ENCODE measurements at places on chromosomes 3 and 15.

- no peak for DNase-seq
These were observed 55.7 kb upstream of the ACTC1 start for GRCh38 chr15:34851007-34851406.

- DNase-seq, result peak; percentile 68
These were observed 121.3 kb downstream of the RPLP1 start for GRCh38 chr15:69573815-69574475.

DNA sequence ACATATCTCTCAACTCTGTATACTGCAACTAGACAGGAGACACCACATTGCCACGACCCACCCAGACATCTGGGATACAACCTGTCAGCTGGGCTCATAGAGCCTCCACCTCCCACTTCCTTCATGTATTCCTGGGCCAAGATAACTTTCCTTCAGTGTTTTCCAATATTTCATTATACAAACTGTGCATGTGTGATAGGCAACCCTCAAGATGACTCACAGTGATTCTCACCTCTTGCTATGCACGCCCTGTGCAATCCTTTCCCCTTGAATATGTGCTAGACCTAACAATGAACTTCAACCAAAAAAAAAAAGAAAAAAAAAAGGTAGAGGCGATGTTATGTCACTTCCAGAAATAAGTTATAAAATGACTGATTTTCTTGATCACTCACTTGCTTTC, 138.0 kb upstream of the ALCAM start:
- no peak for DNase-seq

GRCh38 chr3:176767385-176767784, 429.9 kb downstream of the TBL1XR1 start:
- no peak for DNase-seq

GRCh38 chr15:52290329-52290728, 5.3 kb downstream of the MYO5C start:
- no peak for DNase-seq

- peak; percentile 51 for DNase-seq
These were observed 96.3 kb upstream of the DLG1 start for GRCh38 chr3:197394464-197395321.

- no peak for DNase-seq
These were observed 3.3 kb downstream of the ADAM10 start for GRCh38 chr15:58746174-58746573.

DNA sequence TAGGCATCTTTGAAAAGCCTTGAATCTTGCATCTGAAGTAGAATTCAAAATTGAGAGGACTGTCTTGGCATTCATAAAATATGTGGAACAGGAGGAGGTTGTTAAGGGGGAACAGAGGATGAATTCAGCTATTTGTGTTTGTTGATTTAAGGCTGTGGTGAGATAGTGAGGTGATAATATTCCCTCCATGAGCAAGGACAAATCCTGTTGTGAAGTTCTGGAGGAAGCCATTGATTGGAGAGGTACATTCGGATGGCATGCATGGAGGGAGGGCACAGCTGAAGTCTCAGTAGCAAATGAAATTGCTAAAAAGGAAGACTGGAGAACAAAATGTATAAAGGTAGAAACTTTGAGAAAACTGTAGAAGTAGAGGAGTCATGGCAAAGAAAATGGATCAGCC, 443.8 kb downstream of the NLGN1 start:
- no peak for DNase-seq

DNA sequence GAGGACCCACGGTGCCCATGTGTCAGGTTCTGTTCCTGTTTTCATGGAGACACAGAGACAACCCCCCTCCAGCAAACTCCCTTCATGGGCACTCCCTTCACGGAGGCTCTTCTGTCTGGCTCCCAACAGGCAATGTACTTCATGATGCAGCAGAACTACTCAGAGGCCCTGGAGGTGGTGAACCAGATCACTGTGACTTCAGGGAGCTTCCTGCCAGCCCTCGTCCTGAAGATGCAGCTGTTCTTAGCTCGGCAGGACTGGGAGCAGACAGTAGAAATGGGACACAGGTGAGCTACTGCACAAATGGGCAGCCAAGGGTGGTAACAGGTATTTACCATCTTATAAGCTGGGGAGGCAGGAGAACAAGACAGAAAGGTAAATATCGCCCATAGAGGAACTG, 7.0 kb downstream of the TTC21A start:
- no peak for DNase-seq

- no peak for DNase-seq
These were observed 599.3 kb downstream of the PYDC2 start for GRCh38 chr3:192060160-192060781.

DNA sequence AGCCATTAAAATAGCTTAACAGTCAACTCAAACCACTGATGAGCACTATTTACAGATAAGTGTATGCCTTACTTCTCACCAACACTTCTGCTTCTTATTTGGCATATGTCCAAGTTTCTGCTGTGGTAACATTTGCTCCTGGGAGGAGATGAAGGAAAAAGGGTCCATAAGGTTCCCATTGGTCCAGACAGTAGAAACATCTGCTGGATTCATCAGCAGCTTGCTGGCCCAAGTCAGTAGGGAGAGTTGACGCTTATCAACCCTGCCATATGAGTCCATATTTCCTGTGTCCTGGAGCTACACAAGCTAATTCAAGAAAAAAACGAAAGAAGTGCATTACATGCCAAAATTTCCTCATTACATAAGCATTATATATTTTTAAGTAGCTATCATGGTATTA, 824.5 kb downstream of the CADM2 start:
- no peak for DNase-seq

DNA sequence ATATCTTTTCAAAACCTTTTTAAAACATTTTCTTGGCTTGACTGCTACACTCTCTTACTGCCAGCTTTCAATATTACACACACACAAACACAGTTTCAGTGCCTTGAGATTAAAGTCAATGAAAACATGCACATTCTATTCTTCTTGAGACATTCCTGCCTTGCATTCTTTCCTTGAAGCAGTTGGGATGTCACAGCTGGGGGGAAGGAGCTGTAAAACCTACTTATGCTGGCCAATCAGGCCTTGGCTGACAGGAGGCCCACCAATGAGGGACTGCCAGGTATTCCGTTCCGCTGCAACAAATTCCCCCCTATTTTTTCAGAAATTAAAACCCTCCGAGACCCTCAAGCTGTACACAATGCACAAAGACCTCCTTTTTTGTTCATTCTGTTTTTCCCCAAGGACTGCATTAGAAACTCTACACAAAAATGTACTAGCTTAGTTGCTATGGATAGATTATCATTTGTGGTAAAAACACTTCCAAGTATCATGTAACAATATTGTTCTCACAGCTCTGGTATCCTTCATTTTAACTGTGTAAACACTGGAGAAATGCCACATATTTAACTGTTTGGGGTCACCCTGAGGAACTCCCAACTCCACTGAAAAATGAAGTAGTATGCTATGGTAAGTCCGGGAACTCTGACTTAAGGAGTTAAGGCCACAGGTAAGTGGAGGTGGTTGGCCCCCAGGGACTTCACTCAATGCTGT, 18.5 kb downstream of the FSTL1 start:
- DNase-seq, result no peak

DNA sequence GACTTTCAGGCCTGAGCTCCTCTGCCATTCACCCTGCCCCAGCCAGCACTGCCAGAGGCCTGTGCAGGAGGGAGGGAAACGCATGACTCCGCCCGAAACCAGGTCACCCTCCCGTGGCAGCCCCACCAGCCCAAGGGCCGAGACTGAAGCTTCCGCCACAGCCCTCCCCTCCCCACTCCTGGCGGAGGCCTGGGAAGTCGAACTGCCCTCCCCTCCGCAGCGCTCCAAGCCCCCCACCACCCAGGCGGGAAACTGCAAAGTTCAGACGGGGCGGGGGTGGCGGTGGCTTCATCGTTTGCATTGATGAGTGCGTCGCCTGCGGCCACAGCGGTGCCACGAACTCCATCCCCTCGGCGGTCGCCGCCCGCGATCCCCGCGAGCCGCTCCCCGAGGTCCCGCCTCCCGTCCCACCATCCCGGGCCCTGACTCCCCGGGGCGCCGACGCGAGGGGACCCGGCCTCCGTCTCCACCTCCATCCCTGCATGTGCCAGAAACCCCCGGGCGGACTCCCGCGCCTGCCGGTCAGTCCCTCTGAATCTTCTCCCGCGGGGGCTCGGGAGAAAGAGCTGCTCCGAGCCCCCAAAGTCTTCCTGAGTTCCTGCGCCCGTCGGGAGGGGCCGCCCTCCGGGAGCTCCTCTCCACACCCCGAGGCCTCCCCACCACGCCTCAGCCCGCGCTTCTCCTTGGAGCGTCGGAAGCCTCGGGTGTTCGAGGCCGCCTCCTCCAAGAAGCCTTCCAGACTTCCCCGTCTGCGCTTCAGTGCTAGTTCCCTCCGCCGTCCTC, 698 bp downstream of the MELTF start:
- DNase-seq, result no peak

DNA sequence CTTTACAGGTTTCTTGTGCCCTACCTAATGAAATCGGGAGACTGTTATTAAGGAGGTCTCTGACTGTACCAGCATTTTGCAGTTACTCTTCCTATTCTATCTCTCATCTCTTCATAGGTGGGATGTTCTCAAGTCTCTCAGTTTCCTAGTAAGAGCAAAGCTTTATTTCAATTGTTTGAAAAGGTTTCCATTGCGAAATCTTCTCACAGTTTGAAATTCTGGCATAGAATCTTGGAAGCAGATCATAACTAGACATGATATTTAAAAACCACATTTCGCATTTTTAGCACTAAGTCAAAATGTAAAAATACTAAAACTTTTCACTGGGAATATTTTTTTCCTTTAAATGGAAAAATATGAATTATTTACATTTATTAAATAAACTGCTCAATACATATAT, 1311.4 kb downstream of the ROBO2 start:
- no peak for DNase-seq

GRCh38 chr3:64561868-64562267, 125.9 kb downstream of the ADAMTS9 start:
- no peak for DNase-seq

DNA sequence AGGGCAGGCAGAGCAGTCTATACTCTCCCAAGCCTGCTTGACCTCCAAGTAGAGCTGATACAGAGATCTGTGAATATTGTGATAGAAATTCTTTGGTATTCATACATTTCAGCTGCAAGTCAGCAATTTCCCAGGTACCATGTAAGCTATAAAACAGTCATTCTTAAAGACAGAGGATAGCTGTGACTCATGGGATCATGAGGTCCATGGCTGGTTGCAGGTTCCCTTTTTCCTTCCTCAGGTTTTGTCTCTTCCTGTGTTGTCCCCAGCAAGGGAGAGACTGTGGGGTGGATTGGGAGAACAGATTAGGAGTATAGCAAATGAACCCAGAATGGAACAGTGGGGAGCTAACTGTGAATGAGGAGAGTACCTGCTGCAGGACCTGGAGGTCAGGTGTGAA, 5.4 kb upstream of the P4HTM start:
- DNase-seq, result no peak

DNA sequence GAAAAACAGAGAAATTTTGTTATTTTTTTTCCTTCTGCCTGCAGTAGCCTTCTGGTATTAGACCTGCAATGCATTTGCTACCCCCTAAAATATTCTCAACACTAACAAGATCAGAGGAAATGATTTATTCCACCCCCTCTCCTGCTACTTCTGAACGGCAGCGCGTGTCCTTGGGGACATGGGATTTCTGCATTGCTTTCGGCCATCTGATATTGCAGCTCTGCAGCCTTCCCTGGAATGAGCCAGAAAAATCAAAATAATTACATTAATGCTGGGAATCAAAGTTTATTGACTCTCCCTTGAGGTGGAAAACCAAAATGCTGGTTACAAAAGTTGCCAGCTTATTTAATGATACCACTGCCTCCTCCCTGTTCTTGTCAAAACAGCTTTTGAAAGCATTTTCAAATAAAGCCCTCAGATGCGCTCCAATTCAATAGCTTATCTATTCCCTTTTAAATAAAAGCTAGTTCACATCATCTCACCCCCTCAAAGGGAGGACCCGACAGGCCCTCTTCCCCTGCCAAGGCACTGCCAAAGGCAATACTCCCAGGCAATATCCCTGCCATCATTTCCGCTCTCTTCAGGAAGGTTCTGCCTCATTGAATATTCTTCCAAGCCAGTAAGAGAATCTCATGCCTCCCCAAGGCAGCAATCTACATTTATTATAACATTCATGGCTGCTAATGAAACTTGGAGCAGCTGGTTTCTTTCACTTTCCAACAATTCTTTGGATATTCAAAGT, 96.6 kb downstream of the FHIT start:
- no peak for DNase-seq

DNA sequence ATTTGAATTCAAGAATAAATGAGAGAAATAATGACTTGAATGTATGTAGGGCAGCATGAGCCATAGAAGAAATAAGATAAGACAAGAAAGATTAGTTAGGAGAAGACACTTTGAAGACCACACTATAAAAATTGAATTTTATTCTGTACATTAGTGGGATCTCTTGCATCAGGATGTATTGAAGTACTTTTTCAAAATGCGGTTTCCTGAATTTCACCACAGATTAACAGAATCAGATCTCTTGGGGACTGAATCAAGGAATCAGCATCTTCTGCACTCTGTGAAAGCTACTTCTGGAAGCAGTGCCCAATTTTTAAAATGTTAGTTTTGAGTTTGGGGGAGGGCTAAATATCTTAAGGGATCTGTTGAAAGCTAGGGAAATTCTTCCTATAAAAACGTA, 763.9 kb upstream of the GOLIM4 start:
- no peak for DNase-seq

DNA sequence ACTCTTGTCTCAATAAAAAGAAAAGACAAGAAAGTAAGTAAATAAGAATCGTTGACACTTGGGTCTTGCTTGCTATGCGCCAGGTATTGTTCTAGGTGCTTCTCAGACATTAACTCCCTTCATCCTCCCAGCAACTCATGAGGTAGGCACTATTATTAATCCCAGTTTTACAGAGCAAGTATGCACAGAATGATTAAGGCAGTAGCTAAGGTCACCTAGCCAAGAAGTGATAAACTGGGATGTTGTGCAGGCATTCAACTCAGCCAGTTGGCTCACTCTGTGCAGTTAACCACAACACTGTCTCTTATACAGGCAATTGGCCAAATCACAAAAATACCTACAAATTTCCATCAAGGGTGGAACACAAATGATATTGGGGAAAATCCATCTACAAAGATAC, 1.7 kb upstream of the C3orf33 start:
- DNase-seq, result no peak

- DNase-seq, result no peak
These were observed 10.1 kb upstream of the SCAP start for GRCh38 chr3:47485812-47486211.

GRCh38 chr15:74420193-74420905, 13.4 kb downstream of the SEMA7A start:
- no peak for DNase-seq

DNA sequence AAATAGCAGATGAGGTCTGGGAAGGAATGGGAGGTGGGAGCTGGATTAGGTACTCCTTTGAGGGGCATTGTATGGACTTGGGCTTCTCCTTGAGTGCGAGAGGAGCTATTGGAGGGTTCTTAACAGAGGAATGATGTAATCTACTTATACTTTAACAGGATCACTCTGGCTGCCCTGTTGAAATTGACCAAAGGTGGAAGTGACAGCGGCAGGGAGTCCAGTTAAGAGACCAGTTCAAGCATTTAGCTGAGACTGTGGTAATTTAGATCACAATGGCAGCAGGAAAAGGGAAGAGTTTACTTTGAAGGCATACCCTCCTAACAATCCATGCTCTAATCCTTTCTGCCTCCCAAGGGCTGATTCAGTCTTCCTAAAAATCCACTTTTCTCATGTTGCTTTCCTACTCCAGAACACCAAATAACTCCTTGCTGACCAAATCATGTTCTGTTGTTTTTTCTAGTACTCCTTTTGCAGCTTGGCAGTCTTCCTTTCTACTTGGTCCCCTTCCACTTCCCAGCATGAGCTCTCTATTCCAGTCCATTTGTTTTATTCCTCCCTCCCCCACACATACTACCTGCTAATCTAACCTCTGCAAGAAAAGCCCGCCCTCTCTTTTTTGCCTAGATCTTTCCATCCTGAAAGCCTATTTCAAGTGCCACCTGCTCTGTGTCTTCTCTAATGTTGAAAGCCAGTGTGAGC, 139.4 kb downstream of the NECTIN3 start:
- DNase-seq, result no peak
